ENCODE measurements at places on chromosomes 7 and 10.

- no peak for DNase-seq
Observed at GRCh38 chr10:12941966-12942365, 59.5 kb downstream of the CCDC3 start.

- no peak for DNase-seq
Observed at GRCh38 chr7:147235645-147236382, 1119.2 kb downstream of the CNTNAP2 start.

- no peak for DNase-seq
Observed at GRCh38 chr10:4725917-4726606, 99.9 kb upstream of the AKR1E2 start.

GRCh38 chr7:31192986-31193385, 140.9 kb downstream of the ADCYAP1R1 start:
- peak; percentile 43 for DNase-seq

GRCh38 chr7:110003827-110004226, 1087.1 kb upstream of the LRRN3 start:
- DNase-seq: no peak

DNA sequence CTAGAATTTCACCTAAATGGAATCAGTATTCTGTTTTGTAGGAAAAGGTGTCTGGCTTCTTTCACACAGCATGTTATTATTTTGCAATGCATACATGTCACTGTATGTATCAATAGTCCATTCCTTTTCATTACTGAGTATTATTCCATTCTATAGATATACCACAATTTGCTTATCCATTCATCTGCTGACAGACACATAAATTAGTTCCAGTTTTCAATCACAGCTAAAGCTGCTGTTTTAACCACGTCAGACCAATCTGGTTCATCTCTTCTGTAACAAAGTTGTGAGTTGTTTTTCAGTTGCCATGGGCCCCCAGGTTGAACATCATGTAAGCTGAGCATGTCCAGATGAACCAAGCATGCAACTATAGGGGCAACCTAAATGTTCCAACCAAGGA, 282.1 kb upstream of the MKLN1 start:
- no peak for DNase-seq

DNA sequence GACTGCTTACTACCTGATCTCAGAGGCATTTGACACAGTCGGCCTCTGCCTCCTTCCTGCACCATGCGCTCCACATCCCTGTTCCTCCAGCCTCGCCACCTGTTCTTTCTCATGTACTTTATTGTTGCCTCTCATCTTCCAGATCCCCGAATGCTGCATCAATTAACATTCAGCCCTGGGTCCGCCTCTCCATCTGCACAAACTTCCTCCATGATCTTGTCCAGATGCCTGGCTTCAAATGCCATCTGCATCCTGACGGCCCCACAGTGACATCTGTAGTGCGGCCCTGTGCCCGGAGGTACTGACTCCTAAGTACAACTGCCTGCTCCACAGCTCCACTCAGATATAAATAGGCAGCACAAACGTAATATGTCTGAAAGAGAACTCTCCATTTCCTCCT, 51.2 kb upstream of the STK17A start:
- no peak for DNase-seq

GRCh38 chr10:116796469-116796868, 52.8 kb upstream of the ENO4 start:
- no peak for DNase-seq

DNA sequence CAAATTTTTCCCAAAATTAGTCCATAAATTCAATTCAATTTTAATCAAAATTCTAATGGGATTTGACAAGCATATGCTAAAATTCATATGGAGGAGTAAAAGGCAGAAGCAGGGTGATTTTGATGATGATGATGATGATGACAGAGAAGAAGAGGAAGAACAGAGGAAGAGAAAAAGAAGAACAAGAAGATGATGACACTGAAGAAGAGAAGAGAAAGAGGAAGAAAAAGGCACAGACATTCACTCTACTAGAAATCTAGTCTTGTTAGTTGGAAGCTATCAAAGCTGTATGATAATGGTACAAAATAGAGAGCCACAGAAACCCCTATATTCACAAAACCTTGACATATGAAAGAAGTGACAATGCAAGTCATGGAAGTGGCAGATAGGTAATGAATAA, 157.9 kb downstream of the ELMO1 start:
- DNase-seq: no peak

- no peak for DNase-seq
Observed at GRCh38 chr7:138556771-138557484, 96.9 kb downstream of the TRIM24 start.

- no peak for DNase-seq
Observed at GRCh38 chr10:34080485-34081346, 734.4 kb downstream of the PARD3 start.

DNA sequence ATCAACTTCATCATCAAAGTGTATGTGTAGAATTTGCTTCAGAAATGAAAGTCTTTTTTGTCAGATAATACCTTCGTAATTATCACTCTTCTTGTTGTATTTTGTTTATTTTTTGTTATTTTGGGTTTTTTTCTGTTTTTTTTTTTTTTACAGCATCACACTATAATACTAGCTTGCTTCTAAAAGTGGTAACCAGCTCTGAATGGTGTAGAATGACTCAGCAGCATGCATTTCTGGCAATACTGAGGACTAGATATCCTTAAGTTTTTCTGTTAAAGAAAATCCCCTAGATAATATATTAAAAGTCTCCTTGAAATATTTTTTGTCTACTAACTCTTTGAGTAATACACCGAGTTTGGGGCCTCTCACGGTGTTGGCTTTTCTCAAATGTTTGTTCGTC, 109.1 kb downstream of the LMBR1 start:
- DNase-seq: no peak

GRCh38 chr10:78716043-78716660, 352.6 kb upstream of the ZMIZ1 start:
- DNase-seq: no peak

GRCh38 chr7:816751-817671, 15.3 kb upstream of the SUN1 start:
- peak; percentile 29 for DNase-seq

- no peak for DNase-seq
Observed at GRCh38 chr10:34386921-34387320, 428.2 kb downstream of the PARD3 start.

DNA sequence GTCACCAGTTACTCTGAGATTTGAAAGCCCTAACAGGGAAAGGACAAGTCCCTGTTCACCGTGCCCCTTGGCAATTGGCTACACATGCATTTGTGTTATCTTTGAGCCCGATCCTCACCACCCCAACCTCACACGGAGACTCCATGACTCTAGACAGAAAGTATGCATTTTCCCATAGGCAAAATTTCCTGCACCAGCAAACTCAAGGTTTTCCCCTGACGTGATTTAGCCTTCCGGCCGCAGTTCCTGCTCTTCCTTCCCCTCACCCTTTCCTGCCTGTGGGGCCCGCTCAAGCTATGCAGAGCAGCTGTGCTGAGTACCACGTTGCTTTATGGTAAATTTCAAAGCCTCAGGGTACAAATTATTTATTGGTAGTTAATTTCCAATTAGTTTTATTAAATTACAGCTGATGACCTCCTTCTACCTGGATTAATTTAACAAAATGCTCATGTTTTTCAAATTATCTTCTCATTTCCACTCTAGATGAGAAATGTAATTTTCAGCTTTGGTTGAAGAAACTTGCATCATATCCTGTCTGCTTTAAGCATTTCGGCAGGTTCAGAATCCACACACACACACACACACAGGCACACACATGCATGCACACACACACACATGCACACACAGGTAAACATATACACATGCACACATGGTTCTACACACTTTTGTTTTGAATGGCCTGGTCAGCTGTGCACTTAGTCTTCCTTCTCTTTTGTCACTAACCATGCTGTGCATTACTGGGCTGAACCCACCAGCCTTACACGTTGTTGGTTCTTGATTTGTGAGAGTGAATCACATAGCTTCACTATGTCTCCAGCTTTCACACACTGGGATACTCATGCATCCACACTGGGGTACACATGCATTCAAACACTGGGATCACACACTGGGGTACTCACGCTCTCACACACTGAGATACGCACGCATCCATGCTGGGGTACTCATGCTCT, 283.1 kb upstream of the PITRM1 start:
- DNase-seq: no peak

DNA sequence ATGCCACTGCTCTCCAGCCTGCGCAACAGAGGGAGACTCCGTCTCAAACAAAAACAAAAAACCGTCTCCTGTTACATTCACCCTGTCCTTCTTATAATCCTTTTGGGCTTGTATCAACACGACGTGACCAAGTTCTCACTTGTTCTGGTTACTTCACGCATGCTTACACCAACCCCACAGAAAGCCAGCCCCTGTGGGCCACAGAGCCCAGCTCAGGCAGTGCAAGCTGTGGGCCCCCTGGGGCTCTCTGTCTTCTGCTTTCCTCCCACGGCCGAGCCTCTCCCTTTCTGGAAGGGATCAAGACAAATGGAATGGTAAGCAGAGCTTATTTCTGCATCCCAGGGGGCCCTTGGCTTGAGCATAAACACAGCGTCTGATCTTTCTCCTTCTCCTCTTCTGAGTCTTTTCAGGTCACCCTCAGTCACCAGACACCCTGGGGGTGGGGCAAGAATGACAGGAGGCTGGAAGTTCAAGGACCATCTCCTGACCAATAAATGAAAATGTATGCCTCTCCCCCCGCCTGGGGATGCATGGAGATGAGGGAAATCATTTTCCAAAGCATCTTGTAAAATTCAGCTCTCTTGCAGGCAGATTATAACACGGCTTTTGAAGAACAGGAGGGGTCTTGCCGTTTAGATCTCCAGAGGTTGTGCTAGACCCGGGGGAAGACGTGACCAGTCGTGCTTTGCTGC, 19.0 kb upstream of the TRIM56 start:
- no peak for DNase-seq

DNA sequence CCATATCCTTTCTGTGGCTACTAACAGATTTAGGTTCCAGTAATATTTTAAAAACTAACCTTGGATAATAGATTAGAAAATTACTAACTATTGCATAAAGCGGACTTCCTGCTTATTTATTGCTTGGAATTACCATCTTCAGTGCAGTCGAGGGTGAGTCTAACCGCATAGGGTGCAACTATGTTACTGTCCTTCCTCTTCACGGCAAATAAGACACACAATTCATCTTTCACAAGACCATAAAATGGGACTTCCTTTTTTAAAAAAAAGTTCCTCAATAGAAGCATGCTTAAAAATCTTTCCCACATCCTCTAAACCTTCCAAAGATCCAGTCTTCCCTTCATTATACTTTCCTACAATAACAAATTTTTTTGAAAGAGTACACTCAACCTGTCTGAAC, 2.1 kb downstream of the SLC25A40 start:
- DNase-seq: no peak

DNA sequence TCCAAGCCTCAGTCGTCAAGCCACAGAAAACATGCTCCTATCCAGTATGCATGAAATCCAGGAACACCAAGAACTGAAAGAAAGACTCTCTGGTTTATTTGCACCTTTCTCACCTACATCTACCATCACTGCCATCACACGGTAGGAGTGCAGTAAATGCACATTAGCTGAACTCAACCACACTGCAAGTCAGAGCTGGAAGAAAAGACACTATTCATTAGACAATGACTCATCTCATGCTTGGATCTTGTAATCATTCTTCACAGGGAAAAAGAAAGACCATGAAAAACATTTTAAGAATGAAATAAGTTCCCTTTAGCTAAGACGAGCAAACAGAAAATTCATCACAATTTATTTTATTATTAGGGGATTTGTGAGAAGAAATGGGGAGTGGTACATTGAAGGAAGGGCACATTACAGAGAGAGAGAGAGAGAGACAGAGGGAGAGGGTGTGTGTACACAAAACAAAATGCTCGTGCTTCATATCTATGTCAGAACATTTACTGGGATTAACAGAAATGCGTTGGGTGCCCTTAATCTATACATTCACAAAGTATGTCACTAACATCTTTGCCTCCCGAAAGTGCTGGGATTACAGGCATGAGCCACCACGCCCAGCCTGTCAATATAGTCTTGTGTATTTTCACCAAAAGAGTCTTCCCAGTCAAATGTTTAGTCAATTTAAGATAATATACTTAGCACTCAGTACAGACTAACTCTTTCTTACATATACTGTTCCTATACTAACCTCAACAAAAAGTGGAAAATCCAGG, 324.9 kb downstream of the PARD3 start:
- DNase-seq: no peak

GRCh38 chr10:18400201-18400905, 251.0 kb downstream of the NSUN6 start:
- DNase-seq: no peak

DNA sequence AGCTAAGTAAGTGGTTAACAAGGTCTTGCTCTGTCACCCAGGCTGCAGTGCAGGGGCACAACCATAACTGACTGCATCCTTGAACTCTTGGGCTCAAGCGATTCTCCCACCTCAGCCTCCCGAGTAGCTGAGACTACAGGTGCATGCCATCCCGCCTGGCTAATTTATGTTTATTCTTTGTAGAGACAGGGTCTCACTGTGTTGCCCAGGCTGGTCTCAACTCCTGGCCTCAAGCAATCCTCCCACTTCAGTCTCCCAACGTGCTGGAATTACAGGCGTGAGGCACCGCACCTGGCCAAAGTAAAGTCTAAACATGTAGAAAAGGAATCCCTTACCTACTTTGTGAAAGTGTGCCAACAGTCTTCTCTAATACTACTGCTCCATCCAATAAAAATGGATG, 17.9 kb downstream of the PARD3 start:
- DNase-seq: no peak

DNA sequence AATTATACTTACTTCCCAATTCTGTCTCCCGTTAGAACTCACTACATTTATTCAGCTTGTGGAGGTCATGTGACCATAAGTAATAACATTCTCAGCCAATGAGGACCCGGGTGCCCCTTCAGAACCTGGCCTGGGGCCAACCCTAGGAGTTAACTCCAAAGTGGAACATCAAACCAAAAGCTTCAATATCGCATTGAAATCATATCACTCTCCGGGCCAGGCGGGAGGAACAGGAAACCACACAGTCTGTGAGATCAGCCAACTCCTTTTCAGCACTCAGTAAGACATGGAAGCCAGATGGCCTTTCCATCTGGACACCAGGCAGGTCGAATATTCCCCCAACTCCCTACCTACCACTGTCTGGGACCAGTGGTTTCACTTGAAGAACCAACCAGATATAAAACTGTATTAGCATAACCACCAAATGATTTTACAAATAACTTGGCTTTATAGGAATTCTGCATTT, 5.5 kb downstream of the CREB3L2 start:
- DNase-seq: no peak

DNA sequence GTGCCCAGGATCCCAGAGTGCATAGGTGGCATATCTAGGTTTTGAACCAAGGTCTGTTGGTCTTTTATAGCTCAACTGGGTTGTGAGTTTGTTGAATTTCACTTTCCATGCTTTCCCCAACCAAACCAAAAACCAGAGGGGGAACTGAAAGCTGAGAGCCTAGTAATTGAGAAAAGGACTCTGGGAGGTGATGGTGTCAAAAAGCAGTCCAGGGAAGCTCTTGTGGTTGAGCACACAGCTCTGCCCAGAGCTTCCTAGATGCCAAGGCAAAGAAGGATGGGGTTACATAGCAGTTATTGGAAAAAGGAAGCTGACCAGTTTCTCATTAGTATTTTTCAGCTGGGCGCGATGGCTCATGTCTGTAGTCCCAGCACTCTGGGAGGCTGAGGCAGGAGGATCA, 9.9 kb downstream of the POR start:
- no peak for DNase-seq

Data from 8988T (cell line).